Amniotic stem cell (primary cell): ENCODE measurements at places on chromosomes 12 and 14.

- no peak for DNase-seq
Measured at GRCh38 chr12:108772891-108773797, 41.8 kb upstream of the CORO1C start.

- no peak for DNase-seq
Measured at GRCh38 chr12:44403185-44403584, 472.9 kb downstream of the NELL2 start.

DNA sequence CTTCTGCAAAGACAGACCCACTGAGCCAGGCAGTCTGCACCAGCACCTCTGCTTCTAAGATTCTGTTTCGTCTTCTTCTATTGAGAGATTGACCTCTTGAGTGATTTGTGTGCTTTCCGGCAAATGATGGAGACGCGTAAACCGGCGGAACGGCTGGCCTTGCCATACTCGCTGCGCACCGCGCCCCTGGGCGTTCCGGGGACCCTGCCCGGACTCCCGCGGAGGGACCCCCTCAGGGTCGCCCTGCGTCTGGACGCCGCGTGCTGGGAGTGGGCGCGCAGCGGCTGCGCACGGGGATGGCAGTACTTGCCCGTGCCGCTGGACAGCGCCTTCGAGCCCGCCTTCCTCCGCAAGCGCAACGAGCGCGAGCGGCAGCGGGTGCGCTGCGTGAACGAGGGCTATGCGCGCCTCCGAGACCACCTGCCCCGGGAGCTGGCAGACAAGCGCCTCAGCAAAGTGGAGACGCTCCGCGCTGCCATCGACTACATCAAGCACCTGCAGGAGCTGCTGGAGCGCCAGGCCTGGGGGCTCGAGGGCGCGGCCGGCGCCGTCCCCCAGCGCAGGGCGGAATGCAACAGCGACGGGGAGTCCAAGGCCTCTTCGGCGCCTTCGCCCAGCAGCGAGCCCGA, 703 bp downstream of the ASCL4 start:
- DNase-seq, result no peak

DNA sequence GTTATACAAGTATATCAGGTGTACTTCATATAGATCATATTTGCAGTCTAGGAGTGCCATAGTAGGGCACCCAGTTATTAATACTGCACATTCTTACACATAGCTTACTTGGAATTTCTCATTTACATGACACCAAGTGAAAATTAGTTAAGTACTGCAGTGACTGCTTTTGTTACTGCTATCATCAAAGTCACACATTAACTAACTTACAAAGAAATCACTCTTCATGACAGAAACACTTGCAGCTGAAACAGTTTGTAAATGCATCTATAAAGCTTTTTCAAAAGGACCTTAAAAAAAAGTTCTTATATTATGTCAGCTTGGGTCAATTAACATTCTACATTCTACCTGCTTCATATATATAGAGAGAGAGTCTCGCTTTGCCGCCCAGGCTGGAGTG, 17.8 kb upstream of the RFC5 start:
- no peak for DNase-seq

GRCh38 chr14:101354726-101355125, 206.6 kb upstream of the DIO3 start:
- DNase-seq, result no peak

DNA sequence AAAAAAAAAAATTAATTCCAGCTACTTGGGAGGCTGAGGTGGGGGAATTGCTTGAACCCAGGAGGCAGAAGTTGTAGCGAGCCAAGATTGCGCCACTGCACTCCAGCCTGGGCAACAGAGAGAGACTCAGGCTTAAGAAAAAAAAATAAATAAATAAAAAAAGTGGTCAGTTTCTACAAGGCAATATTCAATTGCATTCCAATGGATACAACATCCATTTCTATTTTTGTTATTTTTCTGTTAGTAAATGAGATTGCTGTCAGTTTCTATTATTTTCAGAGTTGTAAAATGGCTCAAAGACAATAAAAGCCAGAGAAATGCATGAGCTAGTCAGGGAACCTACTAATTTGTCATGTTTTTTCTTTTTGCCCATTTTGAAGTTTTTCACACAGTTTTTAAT, 119.2 kb downstream of the PDE3A start:
- DNase-seq, result no peak

DNA sequence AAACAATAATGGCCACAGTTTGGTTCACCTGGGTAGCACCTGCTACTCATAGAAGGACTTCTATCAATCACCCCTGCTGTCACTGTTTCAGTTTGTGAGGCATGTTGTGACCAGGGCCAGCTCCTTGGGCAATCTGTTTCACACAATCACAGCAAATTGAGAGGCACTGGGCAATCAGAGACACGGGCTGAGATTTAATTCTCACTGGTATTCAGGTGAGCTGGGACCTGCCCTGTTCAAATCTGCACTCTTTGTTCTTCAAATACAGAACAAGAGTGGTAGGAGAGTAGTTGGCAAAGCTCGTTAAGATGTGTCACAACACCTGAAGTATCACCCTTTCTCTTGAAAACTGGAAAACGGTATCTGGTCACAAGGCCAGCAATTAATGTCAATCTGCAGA, 57.8 kb upstream of the NAP1L1 start:
- DNase-seq, result no peak

DNA sequence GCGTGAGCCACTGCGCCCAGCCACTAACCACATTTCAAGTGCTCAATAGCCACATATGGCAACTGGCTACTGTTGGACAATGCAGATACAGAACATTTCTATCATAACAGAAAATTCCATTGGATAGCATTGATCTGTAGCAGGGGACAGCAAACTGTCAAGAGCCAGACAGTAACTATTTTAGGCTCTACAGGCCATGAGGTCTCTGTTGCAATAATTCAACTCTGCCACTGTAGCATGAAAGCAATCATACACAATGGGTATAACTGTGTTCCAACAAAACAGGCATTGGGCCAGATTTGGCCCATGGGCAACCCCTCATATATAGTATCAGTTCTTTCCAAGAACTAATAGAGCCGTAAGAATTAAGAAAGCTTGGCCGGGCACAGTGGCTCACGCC, 8.0 kb downstream of the CSRNP2 start:
- DNase-seq, result no peak

- no peak for DNase-seq
Measured at GRCh38 chr14:104758981-104759969, 6.3 kb downstream of the SIVA1 start.

- DNase-seq, result no peak
Measured at GRCh38 chr12:45827974-45828373, 98.5 kb downstream of the ARID2 start.

GRCh38 chr12:94207849-94208621, 59.7 kb downstream of the PLXNC1 start:
- DNase-seq, result no peak

DNA sequence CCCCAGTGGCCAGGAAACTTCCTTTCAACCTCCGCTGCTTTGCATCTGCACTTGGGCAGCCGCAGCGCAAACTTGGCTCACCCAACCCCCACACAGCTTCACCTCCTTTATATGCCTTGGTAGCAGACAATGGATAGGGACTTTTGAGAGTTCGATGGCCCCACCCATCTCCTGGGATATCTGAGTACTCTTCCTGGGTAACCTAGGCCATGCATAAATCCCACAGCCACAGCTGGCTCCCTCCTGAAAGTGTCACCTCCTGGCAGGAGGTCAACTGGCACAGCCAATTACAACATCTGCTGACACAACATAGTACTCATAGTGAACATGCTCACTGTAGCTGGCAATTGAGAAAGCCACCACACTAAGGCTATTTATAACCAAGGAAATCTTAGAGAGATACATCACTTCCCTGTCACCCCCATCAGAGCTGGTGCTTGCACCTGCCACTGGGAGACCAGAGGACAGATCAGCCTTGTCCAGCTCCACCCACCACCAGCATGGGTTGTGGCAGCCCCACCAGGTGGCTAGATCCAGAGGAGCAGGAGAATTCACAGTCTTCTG, 410.0 kb downstream of the SYT1 start:
- no peak for DNase-seq

DNA sequence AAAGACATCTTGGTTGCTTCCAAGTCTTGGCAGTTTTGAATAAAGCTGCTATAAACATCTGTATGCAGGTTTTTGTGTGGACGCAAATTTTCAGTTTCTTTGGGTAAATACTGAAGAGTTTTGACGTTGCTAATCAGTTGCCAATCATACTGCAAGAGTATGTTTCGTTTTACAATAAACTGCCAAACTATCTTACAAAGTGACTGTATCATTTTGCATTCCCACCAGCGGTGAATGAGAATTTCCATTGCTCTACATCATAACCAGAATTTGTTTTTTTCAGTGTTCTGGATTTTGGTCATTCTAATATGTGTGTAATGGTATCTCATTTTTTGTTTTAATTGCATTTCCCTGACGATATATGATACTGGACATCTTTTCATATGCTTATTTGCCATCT, 190.8 kb upstream of the PARP11 start:
- DNase-seq, result no peak

DNA sequence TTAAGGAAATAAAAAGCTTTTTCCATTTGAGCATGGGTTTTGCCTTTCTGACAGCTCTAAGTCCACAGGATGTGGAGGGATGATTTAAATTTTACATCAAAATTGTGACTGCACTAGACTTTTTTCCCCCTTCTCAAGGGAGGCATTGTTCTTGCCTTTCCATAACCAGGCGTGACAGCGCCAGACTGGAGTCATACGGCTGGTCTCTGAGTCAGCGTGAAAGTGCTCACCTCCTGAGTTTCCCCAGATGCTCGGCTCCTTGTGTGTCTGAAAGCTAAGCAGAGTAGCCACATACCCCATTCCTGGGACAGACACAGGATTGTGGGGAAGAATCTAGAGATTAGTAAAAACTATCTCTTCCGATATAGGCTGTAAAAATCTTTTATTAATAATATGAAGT, 43.1 kb downstream of the SOX5 start:
- DNase-seq, result no peak

- no peak for DNase-seq
Measured at GRCh38 chr12:102197789-102198188, at the start of gene PMCH. Gene PMCH (minus strand): TSS chr12:102197833. CDS start chr12:102197770, 63 bp downstream.

- no peak for DNase-seq
Measured at GRCh38 chr12:16681196-16681595, 75.2 kb upstream of the LMO3 start.

DNA sequence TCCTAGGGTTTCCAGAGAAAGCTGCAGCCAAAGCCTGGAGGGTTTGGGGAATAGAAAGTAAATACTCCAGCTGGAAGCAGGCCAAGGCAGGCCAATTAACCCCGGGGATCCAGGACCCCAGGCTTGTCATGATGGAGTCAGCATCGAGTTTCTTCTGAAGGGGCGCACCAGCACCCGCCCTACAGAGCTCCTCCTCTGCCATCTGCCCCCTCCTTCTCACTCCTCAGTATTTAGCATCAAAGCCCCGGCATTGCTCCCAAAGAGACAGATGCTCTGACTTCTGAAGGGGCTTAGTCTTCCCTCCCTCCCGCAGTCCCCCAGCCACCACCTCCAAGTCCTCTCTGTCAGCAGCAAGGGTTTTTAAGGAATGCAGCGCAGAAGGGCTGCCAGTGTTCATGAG, 285.1 kb upstream of the NOS1 start:
- no peak for DNase-seq

DNA sequence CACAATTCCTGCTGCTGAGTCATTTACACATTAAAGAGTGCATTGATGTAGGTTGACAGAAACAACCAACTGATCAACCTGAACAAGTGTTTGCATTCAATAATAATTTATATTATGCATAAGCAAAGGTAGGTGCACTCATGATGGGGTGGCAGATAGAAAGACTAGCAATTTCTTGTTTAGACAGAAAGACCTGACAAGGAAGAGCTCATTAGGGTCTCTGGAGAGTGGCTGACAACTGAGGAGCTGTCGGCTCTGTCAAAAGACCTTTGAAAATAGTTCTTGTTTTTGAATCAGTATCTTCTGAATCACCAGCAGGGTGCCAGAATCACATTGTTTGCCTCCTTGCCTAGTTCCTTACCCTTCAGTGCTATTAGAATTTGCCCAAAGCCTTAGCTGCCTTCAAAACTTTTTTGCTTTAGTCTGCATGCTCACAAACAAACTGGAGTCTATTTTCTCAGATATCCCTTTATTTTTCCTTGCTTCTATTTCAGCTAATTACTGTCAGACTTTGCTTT, 234.7 kb downstream of the BTG1 start:
- DNase-seq, result no peak

DNA sequence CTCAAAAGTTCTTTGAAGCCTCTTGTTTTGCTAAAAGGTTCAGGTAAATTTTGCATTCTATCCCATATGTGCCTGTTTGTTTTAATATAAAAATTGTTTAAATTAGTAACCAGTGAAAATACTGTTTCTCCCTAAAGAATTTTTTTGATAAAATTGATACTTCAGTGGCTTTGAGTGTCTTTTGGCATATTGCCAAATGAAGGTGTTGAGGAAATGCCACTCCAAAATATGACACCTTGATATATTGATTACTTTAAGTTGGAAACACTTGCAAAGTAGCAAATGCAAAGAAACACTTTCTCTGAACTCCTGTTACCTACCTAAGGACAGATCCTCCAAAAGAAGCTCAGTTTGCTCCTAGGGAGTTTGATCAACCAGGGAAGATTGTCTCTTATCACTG, 8.4 kb downstream of the STYX start:
- no peak for DNase-seq

DNA sequence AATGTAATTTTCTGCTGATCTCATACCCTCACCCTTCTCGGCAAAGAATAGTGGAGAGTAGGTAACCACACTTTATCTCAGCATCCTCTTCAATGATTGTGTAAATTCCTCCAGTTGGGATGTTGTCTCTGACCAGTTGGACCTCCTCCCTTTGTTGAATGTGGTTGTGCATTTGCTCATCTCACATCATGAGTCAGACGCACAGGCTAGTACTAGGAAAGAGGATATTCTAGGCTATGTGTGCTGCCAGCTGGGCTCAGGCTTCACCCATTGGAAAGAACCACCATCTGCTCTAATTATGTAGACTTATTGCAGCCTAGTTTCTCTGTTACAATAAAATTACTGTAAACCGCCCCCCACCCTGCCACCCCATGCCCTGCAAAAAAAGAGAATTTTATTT, 90.3 kb downstream of the LMO3 start:
- DNase-seq, result no peak

GRCh38 chr12:53172352-53172751, 8.2 kb upstream of the ZNF740 start:
- no peak for DNase-seq

- DNase-seq, result no peak
Measured at GRCh38 chr12:50221228-50222008, 54.2 kb upstream of the CERS5 start.

DNA sequence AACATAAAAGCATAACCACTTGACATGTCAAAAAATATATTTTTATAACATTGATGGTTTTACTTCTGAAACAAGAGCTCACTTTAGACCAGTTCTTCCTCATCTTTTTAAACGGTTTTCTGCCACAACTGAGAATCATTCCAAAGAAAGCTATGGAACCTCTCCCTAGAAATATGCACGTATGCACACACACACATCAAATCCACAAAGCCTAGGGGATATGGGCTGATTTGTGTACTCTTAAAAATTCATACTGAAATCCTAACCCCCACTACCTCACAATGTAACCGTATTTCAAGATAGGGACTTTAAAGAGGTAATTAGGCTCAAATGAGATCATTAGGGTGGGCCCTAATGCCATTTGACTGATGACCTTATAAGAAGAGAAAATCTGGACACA, 19.3 kb downstream of the TMCC3 start:
- no peak for DNase-seq
